AG09319 (cell line): ENCODE measurements at places on chromosomes 13 and 19.

DNA sequence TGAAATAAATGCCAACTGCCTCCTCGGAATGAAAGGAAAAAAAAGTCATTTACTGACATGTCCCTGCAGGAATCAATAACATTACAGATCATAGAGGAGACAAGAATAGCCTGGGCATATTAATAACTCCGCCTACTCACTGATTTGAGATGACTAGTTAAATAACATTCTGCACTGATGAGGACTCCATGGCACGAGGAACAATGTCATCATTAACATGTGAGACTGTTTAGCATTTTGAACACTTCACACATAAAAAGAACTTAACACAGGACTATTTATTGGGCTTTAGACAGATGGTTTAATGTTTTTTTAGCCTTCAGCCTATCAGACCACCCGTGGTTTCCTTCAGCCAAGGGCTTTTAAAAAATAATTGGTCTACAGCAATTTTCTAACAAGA, 170.1 kb downstream of the OLFM4 start:
- DNase-seq = no peak

DNA sequence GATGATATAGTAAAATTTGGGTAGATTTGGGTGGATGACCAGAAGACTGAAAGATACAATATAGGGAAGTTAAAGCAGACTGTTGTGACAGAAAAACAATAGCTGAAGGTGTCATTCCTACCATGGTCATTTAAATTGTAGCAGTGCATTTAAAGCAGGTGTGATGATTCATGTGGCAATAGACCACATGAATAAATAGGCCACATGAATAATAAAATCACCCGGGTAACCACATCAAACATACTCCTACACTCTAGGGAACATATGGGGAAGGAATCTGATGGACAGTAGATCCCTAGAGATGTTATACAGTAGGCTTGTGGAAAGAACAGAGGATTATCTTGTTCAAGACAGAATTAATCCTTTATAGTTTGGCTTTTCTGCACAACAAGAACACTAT, 392.6 kb downstream of the SLITRK5 start:
- no peak for DNase-seq

- no peak for DNase-seq
Observed at GRCh38 chr19:3537101-3537437, 1.9 kb upstream of the TEKTIP1 start.

DNA sequence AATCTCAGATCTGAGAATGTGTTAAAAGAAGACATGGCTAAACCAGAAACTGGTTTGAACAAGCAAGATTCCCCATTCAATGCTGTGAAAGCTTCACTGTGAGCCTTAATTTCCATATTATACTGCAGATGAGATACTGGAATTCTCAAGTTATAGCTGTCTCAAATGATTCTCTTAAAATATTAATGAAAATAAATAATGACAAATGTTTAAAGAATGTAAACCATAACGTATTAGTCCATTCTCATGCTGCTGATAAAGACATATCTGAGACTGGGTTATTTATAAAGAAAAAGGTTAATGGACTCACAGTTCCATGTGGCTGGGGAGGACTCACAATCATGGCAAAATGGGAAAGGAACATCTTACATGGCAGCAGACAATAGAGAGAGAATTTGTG, 667.8 kb downstream of the SLITRK1 start:
- no peak for DNase-seq

DNA sequence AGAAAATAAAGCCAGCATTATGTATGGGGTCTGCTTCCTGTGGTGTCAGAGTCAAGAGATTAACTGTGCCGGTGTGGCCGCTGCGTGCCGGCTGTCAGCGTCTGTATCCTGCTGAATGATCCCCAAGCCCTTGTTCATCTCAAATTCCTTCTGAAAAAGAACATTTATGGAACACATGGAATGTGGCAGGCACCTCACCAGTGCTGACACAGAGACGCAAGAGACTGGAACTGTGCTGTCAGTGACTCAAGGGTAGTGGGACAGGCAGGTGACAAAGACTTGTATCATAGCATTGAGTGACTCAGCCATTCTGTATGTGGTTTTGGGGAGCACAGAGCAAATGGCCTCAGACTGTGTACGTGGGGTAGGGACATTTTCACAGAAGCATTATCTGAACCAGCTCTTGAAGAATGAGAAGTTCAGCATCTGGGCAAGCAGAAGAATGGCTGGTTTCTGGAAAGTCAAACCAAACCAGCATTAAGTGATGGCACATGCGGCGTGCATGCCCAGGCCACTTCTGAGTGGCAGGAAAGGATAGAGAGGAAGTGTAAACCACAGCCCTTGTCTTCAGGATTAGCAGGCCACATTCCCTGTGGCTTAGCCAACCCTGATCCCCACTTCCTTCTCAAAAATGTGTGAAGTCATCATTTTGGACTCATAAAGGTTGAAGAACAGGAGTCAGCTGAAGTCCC, 54.0 kb upstream of the IRS2 start:
- DNase-seq = no peak
